Activated T-cell treated with anti-CD3 and anti-CD28 coated beads for 24 hours (primary cell): ENCODE measurements at places on chromosomes 5 and 9.
A peak's percentile ranks its signal among the peaks of the same experiment; 100 is the strongest.

- peak; percentile 9 for DNase-seq
Measured at GRCh38 chr5:150562832-150563231, 54.9 kb downstream of the NDST1 start.

- DNase-seq: no peak
Measured at GRCh38 chr9:136492978-136493522, 10.2 kb upstream of the SEC16A start.

DNA sequence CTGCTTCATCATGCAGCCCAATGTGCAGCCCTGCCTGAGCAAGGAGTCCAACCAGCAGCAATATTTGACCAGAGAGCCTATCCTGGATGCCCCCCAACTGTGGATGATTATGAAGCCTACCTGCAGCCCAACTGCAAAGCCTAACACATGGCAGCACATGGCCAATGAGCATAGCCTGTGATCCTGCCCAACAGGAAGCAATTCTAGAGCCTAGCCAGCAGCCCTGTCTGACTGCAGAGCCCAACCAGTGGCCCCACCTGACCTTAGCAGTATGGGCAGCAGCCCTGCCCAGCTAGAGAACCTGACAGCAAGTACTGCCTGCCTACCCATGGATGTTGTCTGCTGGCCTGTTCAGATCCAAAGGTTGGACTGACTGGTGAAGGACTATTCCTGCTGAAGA is 97.3 kb upstream of the SH3GL2 start:
- DNase-seq: no peak

DNA sequence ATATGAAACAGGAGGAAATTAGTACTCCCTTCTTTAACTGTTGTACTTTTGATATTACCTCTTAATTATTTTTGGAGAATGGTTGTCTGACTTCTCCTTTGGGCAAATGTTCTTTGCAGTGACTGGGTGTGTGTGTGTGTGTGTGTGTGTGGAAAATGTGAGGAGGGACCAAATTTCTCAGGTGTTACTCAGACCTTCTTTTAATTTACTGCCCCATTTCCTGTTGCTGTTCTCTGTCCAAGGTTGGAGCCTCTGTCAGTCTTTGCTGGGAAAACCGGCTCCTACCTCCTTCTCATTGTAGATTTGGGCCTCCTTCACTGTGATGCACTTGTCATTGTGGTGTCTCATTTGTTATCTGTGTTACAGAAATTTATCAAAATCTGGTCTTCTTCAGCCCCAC is 68.4 kb downstream of the PBX3 start:
- DNase-seq: no peak

DNA sequence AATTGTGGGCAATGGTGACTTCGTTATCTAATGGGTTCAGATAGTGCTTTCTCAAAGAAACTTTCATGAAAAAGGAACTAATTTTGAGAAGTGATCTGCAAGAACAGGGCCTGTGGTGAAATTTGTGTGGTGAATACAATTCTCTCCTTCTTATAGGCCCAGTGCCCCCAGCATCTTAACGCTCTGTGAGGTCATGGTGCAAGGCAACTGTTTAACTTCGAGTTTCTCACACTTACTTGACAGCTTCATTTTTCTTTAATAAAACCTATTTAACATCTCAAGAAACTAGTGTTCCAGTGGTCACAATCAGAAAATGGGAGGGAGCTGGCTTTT is 69.2 kb downstream of the FAM114A2 start:
- no peak for DNase-seq

DNA sequence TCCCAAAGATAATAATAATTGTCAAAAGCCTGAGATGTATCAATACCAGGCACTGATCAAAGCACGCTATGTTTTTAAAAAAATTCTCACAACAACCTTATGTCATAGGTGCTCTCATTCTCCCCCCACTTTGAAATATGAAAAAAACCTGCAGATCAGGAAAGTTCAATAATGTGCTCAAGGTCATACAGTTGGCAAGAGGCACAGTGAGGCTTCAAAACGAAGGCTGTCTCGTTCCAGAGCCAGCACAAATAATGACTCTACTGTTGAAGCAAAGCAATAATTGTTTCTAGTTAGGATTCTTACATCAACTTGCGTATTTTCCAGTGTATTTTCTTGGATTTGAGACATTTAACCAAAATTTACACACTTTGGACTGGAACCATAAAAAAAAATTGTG is 88.3 kb downstream of the RAB3C start:
- no peak for DNase-seq

- DNase-seq: no peak
Measured at GRCh38 chr5:141223112-141223783, at the start of gene PCDHB14. PCDHB14 (plus strand) TSS chr5:141223343; CDS start chr5:141223506, 163 bp downstream.

- DNase-seq: no peak
Measured at GRCh38 chr5:957748-958485, 50.7 kb upstream of the NKD2 start.

DNA sequence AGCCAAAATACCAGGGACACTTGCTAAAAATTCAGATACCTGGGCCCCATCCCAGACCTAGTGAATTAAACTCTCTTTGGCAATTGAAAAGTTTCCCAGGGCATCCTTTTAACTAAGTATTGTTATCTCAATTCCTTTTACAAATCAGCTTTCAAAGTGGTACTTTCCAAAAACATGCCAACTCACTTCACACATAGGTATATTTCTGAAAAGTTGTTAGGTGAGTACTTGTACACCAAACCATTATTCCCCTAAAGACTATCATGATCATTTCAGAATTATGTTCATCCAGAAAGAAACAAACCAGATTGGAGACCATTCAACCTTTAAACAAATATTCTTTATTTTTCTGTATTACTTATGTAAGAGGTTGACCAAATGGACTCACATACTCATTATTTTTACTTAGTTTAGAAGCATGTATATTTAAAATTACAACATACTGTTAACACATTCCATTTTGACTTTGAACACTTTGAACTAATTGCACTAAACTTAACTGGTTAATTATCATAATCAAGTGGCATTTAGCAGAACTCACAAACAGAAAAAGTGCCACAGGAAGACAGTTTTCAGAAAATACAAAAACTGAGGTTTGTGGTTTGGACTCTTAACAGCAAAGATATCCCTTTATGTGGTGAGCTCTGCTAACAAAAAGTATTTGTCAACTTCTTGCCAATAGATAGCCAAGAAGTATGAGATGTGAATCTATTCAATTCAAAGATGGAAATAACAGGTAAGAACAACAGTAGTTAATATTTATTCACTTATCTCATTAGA is 40.7 kb downstream of the KIAA0825 start:
- DNase-seq: no peak
